Head of caudate nucleus (tissue), 42 donors: ENCODE measurements at places on chromosomes 13 and 19.

DNA sequence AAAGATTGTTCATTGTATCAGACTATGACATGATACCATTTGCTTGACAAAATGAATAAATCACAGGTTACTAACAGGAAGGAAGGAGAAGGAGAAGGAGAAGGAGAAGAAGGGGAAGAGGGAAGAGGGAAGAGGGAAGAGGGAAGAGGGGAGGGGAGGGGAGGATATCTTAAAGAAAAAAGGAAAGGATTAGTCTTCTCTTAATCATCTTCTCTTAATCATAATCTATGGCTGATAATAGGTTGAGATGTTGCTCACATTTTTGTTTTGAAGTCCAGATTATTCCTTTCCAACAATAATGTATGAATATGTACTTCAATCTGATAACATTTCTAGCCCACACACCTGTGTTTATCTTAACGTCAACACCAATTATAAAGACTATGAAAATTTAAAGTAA is 25.1 kb downstream of the DIAPH3 start:
- DNase-seq = no peak

GRCh38 chr13:90293793-90294361 is 1053.6 kb upstream of the MIR17HG start:
- DNase-seq = no peak

DNA sequence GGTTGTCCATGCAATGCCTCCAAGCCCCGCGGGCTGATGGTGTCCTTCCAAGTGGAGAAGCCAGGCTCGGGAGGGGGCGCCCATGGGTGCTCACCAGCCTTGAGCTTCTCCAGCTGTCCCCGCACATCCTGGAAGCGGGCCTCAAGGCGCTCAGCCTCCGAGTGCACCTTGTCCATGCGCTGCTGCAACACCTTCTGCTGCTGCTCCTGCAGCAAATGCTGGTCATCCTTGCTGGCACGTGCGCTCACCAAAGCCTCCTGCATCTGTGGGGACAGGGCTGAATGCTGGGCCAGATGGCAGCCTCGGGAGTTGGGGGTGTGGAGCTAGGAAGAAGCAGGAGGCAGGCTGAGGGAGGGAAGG is 22.8 kb upstream of the EMP3 start:
- no peak for DNase-seq

DNA sequence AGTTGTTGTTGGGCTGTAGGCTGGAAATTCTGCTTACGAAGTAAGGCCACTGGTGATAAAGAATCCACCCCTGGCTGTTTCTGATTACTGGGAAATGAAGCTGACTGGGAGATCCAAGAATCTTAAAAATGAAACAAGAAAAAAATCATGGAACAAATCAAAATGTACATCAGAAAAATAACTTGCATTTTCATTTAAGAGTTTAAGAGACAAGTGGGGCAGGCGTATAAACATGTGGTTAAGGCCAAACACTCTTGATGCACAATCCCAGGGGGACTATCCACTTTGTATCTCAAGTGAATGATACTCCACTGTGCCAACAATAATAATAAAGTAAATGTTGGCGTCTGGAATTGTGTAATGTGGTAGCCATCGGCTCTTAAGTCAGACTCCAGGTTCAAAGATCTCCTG is 24.6 kb downstream of the ZMYM5 start:
- no peak for DNase-seq

DNA sequence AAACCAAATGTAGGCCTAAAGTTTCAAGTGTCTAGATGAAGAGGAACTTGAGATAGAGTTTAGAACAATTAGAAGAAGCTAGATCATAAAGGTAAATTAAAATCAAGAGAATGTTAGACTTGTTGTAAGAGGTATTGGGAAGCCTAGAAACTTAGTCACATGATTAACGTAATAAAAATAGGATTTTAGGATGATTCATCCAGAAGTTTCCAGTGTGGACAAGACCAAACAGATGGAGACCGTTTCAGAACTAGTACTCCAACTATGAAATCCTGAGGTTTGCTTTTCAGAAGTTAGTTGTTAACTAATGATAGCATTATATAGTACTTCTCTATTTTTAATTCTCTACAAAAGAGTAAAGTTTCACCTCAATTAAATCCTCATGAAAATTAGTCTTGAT is 104.9 kb downstream of the MZT1 start:
- DNase-seq = no peak
